ENCODE measurements at places on chromosomes 12 and 14.

GRCh38 chr14:68333262-68333661, 459.6 kb downstream of the ZFP36L1 start:
- no peak for DNase-seq

DNA sequence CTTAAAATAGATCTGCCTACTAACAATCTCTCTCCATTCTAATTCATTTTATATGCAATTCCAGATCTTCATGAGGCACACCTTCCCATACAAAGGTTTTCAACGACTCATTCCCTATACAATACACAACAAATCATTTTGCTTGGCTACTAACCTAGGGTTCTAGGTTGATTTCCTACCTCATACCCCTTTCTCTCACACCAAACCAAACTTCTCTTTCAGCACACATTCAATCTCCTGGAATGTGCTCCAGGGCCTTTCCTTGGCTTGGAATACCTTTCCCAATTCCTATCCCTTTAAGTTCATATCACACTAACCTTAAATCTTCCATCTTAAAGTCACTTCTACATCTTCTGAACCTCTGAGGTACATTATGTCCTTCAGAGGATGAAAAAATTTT, 38.7 kb upstream of the MTERF2 start:
- DNase-seq, result no peak

- no peak for DNase-seq
These were observed 3.4 kb downstream of the SSPN start for GRCh38 chr12:26198742-26199141.

DNA sequence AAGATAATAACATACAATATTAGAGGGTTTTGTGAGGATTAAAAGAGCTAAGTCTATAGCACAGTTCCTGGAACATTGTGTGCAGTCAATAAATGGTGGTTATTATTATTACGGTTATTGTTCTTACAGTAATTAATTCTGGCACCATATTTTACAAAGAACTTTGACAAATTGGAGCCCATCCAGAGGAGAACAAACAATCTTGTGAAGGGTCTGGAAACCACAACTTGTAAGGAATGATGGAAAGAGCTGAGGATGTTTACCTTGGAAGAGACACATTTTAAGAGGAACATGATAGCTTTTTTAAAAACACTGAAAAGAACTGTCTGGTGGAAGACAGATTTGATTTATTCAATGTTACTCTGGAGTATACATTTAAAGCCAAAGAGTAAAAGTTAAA, 150.5 kb upstream of the KRR1 start:
- DNase-seq, result no peak

DNA sequence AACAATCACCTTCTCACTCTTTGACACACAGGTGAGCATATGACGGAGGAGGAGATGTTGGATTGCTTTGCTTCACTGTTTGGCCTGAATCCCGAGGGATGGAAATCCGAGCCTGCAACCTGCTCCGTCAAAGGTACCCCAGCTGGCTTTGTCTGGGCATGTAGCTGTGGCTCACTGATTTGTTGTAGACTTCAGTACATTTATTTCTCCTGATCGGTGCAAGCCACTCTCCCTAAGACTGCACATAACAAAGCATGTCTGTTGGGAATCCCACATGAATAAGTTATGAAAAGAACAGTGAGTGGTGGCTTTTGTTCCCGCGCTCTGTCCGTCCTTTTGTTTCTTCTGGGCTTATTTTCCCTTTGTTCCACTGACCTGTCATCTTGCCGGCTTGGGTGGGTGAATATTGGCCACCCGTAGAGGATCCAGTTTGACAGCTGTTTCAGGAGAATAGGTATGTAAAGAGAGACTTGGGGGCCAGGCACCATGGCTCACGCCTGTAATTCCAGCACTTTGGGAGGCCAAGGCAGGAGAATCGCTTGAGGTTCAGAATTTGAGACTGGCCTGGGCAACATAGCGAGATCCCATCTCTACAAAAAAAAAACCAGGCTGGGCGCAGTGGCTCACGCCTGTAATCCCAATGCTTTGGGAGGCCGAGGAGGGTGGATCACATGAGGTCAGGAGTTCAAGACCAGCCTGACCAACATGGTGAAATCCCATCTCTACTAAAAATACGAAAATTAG, 20.0 kb upstream of the BCL7A start:
- DNase-seq, result peak; percentile 37

DNA sequence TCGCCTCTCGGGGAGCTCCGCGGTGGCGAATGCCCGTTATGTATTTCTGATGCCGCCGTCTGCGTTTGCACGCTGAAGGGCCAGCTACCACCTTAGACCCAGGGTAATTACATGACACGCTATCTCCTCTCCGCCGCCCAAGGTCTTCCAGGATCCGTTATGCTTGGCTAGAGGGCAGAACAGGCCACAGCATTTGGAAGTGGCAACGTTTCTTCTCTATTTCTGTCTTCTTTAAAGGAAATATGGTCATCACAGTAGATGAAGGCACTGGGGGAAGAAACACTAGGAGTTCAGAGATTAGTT, 861 bp upstream of the MDGA2 start:
- no peak for DNase-seq

GRCh38 chr12:96197503-96198272, 3.5 kb downstream of the ELK3 start:
- no peak for DNase-seq

DNA sequence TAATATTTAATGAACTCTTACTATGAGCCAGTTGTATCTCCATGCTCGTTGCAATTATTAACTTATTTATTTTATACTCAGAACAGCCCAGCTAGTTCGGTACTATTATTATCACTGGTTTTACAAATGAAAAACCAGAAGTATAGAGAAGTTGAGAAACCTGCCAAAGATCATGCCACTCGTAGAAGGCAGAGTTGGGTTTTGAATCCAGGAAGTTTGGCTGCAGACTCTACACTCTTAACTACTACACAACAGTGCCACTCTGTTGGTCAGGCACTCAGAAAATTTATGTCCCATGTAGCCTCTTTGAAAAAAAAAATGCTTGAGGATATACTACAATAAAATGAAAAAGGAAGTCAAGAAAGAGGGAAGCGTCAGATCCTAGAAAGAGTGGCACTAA, 71.5 kb upstream of the ARID2 start:
- DNase-seq, result no peak

GRCh38 chr12:43832463-43833168, 3.3 kb upstream of the TMEM117 start:
- DNase-seq, result no peak

- no peak for DNase-seq
These were observed 31.9 kb downstream of the NOPCHAP1 start for GRCh38 chr12:105018012-105018411.

- no peak for DNase-seq
These were observed 158.4 kb upstream of the IGF1 start for GRCh38 chr12:102638777-102639176.

- DNase-seq, result no peak
These were observed 153.8 kb downstream of the MED13L start for GRCh38 chr12:116123451-116124258.

GRCh38 chr12:123573870-123574269, 10.5 kb upstream of the TMED2 start:
- no peak for DNase-seq

DNA sequence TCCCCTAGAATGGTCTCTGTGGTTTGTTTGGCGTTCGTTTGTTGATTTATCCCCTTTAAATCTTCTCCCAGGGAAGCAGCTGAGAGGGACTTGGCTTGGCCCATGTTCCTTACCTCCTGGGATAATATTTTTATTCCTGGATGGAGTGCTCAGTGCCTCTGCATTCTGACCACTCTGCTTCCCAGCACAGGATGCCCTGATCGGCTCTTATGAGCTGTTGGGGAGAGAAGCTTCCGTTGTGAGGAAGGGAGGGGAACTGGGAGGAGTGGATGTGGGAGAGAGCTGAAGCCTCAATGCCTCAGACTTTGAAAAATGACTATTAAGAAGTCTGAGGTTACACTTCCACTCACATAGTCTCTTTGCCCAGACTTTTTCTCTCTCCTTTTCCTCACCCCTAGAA, 114.8 kb downstream of the SMOC1 start:
- DNase-seq, result no peak

DNA sequence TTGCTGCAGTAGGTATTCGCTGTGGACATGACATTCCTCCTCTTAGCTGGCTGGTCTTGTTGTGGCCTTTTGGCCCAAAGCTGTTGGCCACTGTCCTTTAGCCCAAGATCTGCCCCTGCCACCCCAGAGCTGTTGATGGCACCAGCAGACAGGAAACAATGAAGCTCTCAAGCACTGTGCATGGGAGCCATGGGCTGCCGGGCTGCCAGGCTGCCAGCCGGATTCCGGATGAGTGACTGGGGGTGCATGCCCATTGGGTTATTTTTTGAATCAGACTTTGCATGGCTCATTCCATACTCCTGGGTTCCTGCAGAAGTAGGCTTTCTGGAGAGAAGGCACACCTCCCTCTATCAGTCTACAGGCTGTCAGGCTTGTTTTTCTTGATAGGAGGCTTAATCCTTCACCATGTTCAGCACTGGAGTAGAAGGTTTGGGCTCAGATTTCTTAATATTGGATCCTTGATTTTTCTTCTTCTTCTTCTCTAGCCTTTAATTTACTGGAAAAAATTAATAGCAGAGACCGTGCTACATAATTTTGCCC, 32.4 kb downstream of the MAX start:
- no peak for DNase-seq

DNA sequence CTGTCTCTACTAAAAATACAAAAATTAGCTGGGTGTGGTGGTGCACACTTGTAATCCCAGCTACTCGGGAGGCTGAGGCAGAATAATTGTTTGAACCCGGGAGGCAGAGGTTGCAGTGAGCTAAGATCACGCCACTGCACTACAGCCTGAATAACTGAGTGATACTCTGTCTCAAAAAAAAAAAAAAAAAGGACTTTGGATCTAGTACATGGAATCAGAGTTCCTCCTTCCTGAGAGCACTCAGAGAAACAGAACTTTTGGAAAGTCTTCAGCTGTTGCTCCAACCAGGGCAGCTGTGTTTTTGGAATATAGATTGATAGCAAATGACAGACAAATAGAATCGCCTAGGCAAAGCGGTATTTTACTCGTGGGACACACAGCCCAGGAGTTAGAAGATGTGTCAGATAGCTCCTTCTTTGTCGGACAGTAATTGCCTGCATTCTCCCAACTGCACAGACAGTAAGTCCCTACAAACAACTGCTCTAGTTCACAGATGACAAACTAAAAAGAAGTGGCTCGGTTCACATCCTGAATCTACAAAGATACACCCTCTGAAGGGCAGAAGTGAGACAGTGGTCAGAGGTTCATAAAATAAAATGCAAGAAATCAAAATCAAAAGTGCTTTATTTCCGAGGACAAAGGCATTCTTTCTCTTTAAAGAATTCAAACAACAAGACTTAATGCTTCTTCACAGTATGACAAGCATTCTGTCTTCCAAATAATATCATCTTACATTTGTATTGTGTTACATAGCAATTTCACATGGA, 17.1 kb upstream of the NEK9 start:
- no peak for DNase-seq

- no peak for DNase-seq
These were observed 406.7 kb downstream of the TMTC2 start for GRCh38 chr12:83093426-83093825.

DNA sequence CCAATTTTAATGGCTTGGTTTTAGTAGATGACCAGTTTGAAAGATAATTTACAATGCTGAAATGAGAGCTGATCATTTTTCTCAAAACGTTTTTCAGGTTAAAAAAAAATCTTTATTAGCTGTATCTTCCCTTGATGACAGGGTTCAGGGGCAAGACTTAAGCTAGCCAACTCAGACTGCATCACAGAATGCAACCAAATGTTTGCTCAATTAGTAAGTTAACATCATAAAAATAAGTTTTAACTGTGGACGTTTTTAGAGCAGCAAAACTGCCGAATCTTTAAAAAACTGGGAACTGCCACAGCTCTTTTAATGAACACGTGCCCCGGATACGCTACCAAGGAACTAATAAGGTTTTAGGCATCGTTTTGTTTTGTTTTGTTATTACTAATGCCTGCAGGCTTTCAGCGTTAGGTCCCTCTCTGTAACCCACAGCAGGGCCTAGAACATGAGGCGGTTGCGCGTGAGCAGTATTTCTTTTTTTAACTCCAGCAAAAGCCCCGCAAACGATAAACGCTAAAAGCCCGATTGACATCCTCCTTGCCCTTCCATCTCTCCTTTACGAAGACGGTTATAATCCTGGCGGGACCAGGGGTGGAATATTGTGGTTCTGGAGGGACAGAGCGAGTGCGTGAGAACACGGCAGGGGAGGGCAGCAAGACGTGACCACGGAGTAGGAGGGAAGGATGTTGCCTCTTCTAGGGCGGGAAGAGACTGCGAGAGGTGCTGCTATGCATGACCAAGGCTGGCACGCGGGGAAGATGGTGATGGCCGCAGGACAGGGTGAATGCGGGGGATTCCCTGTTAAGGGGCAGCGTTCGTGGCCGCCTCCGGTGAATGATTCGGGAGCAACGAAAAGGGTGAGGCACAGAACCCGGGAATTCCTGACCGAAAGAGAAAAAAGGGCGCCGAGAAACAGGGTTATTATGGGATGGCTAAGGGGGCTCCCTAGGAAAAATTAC, 652 bp downstream of the SUPT16H start:
- peak; percentile 21 for DNase-seq

GRCh38 chr14:81165188-81165587, 55.6 kb downstream of the GTF2A1 start:
- no peak for DNase-seq

DNA sequence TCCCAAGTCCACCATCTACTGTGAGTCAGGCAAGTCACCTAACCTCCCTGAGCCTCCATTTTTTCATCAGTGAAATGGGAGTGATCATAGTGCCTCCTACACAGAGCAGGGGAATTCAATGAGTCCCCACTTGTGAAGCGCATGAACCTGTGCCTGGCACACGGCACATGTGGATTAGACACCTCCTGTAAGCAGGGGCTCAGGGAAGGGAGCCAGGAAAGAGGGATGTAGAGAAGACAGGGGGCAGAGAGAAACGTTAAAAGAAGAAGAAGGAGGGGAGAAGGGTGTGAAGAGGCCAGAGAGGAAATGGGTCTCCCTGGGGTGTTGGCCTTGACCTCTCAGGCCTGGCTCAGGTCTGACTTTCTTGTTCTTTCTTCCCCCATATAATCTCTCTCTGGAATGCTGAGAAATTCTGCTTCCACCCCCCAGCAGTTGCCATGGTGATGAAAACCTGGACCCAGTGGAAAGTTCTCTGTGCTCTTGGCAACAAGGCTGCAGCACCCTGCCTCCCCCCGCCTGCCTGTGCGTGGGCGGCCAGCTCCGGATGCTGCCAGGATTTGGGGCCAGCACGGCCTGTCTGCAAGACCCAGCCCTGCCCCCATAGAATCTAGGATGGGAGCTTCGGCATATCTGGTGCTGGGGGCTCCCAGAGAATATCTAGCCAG, 94.5 kb downstream of the CALM1 start:
- peak; percentile 97 for DNase-seq

DNA sequence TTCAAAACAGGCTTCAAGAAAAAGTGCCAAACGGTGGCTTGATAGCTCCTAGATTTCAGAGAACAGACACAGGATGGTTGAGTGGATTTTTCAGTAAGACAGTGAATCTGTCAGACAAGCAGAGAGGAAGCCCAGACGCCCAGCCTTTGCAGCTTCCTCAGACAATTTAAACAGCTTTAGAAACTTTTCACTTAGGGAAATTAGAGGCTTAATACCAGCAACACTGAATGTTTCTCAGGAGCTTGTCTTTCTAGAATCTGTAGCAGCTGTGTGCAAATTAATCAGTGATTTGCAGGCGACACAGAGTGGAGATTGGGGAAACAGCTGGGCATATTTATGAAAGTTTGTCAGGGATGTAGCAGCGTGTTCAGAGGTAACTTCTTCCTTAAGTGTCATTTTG, 362.1 kb downstream of the GALC start:
- no peak for DNase-seq

GRCh38 chr12:13740149-13740545, 241.3 kb downstream of the GRIN2B start:
- no peak for DNase-seq

GRCh38 chr14:77582511-77582910, 33.9 kb downstream of the SPTLC2 start:
- no peak for DNase-seq
